ENCODE measurements at places on chromosomes 7 and 10. TPM values are rescaled to one million over a fixed set of nuclear protein-coding genes. Genes with fewer than 3 reads are reported as not detected.
A peak's percentile ranks its signal among the peaks of the same experiment; 100 is the strongest.

DNA sequence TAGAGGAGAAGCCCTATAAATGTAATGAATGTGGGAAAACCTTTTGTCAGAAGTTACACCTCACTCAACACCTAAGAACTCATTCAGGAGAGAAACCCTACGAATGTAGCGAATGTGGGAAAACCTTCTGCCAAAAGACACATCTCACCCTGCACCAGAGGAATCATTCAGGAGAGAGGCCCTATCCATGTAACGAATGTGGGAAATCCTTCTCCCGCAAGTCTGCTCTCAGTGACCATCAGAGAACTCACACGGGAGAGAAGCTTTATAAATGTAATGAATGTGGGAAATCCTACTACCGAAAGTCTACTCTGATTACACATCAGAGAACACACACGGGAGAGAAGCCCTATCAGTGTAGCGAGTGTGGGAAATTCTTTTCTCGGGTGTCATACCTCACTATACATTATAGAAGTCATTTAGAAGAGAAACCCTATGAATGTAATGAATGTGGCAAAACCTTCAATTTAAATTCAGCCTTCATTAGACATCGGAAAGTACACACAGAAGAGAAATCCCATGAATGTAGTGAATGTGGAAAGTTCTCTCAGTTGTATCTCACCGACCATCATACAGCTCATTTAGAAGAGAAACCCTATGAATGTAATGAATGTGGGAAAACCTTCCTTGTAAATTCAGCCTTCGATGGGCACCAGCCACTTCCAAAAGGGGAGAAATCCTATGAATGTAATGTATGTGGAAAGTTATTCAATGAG is 18.9 kb downstream of the RBAK start:
- H3K27ac ChIP-seq, result peak overlapping the region; percentile 56
- no peak overlapping the region for H3K4me3 ChIP-seq
- no peak for DNase-seq

GHRHR gene
- total RNA-seq, result not detected

DNA sequence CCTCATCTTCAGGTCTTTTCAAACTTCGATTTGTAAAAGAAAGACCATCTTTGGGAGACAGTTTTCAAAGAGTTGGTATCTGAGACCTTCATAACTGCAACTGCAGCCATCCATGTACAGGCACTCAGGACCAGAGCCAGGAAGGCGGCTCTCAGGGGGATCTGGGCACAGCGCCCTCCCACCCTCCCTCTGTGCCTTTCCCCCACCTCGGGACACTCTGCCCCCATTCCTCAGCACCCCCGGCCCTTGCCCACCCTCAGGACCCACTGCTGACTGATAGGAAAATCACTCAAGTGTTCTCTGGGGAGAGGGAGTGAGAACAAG is 143.6 kb downstream of the CUBN start:
- H3K27ac ChIP-seq, result no peak overlapping the region
- no peak for DNase-seq
- H3K4me3 ChIP-seq, result no peak overlapping the region
- H3K36me3 ChIP-seq, result peaks cover 8% of the 10 kb centered on the region
- no peaks in the 10 kb centered on the region for H3K27me3 ChIP-seq

PARP12 gene
- total RNA-seq, result 25.2 TPM

DNA sequence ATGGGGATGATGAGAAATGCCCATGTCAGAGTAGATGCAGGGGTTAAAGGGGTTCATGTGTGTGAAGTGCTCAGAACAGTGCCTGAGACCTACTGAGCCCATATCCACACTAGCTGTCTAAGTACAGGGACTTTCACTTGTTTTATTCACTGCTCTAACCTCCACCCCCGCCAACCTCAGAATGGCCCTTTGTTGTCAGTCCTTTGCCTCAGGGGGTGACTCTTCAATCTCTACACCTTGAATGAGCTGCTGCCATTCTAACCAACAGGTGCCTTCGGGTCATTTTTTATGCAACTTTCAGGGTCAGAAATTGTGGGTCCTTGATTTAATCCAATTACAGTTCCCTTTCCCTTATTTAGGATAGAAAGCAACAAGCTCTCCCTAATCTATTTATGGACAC is 26.2 kb downstream of the VSTM4 start:
- no peak overlapping the region for H3K27ac ChIP-seq
- H3K4me3 ChIP-seq, result no peak overlapping the region
- H3K36me3 ChIP-seq, result no peaks in the 10 kb centered on the region
- DNase-seq, result no peak
- H3K4me1 ChIP-seq, result no peaks in the 10 kb centered on the region

- no peaks in the 10 kb centered on the region for H3K27me3 ChIP-seq
- H3K4me1 ChIP-seq, result no peaks in the 10 kb centered on the region
- no peaks in the 10 kb centered on the region for H3K36me3 ChIP-seq
- H3K27ac ChIP-seq, result no peak overlapping the region
- no peak overlapping the region for H3K4me3 ChIP-seq
- DNase-seq, result no peak
Measured at GRCh38 chr7:18530224-18531179, 35.0 kb downstream of the HDAC9 start.

- no peak overlapping the region for H3K27ac ChIP-seq
- no peaks in the 10 kb centered on the region for H3K4me1 ChIP-seq
- no peaks in the 10 kb centered on the region for H3K27me3 ChIP-seq
- H3K4me3 ChIP-seq, result no peak overlapping the region
Measured at GRCh38 chr10:85621562-85621961, 745.0 kb downstream of the GRID1 start.

Measured in activated naive CD4-positive, alpha-beta T cell treated with anti-CD3 and anti-CD28 coated beads for 36 hours (primary cell).